ENCODE measurements at places on chromosomes 5 and 9.

GRCh38 chr5:31453522-31453921 lies 78.4 kb downstream of the DROSHA start:
- DNase-seq = no peak

GRCh38 chr9:110187126-110187525 lies 20.8 kb downstream of the C9orf152 start:
- no peak for DNase-seq

DNA sequence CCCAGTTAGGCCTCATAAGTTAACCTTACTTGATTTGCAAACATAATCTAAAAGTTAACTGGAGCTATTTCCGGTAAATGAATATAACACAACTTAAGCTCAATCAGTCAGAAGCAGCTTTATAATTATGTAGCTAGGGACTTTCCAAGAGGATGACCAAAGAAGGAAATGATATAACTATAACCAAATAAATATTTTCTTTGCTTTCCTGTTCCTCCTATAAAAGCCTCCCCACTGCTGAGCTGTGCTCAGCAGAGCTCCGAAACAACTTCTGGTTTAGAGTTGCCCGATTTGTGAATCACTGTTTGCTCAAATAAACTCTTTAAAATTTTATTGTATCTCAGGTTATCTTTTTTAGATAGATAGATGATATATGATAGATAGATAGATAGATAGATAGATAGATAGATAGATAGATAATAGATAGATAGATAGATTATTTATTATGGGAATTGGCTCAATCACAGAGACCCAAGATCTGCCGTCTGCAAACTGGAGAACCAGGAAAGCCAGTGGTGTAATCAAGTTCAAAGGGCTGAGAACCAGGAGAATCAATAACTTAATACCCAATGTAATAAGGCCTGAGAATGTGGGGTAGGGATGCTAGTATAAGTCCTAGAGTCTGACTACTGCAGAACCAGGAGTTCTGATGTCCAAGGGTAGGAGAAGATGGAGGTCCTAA lies 19.3 kb upstream of the TMEM161B start:
- DNase-seq = no peak

GRCh38 chr5:169653091-169653490 lies 16.0 kb downstream of the DOCK2 start:
- DNase-seq = no peak

DNA sequence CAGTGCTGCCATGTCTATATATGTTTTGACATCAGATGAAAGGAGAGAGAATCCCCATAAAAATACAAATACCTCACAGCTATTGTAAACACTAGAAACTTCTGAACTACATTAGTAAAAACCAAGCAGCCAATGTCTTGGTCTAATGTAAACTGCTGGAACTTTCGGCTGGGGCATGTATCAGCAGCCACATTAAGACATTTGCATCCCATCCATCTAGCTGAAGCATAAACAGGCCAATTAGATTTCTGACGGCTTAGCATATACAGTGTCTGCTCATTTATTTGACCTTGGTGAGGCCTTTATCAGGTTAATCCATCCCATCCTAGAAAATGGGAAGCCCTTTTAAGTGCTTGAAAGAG lies 65.7 kb downstream of the PTCH1 start:
- DNase-seq = no peak

DNA sequence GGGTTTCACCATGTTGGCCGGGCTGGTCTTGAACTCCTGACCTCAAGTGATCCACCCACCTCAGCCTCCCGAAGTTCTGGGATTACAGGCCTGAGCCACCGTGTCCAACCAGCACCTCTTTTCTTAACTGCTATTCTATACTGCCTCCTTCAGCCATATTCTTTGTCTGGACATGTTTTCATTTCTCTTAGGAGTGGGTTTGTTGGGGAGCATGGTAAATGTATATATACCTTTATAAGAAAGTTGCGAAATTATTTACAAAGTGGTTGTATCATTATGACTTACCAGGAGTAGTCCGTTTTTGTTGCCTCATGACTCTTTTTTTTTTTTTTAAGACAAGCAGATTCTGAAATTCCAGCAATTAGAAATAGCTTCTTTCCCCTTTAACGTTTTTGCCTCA lies 38.7 kb downstream of the CDC42SE2 start:
- DNase-seq = no peak

- peak; percentile 96 for DNase-seq
Observed at GRCh38 chr9:129840034-129840433, 4.8 kb downstream of the USP20 start.

DNA sequence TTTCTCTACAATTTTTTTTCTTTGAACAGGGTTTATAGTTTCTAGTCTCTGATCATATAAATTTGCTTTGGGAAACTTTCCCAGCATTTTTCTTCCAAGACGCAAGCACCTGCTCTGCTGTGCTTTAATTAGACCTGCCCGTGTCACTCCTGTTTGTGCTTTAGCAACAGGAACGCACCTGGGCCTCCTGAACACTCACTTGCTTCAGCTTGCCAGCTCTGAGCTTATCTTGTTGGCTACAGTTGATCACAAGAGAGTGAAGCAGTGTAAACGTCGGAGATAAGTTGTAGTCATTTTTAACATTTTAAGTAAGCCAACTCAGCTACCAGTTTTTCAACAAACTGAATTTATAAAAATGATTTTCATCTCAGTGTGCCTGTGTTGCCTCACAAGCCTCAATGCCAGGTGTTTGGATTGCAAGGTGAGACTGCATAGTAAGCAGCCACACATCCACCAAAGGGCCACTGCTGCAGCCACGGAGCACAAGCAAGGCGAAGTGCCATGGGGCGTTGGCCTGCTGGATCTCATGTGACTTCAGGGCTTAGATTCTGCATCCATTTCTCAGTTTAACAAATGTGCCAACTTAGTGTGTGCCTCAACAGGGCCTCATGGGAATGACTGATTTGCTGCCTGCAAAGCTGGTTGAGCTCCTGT lies 166.9 kb downstream of the TRIO start:
- DNase-seq = no peak

- DNase-seq = no peak
Observed at GRCh38 chr5:120789918-120790317, 325.8 kb downstream of the PRR16 start.

- DNase-seq = no peak
Observed at GRCh38 chr5:176187276-176188062, 50.8 kb upstream of the SIMC1 start.

GRCh38 chr5:176740702-176741496 lies 69.5 kb upstream of the UNC5A start:
- no peak for DNase-seq

DNA sequence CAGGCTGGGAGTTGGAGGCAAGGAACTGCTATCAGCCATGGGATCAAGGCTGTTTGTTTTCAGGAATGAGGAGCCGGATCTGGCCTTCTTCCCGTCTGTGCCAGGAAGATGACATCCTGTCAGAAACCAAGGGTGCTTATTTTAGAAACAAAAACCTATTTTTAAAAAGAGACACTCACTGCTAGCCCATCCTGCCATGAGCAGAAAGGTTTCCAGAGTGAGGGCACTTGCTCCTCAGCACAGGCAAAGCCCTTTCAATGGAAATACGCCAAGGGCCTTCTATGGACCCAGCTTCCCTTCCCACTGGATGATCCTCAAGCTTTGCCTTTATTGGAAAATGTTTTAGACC lies 132.6 kb upstream of the FSTL4 start:
- no peak for DNase-seq

GRCh38 chr9:19149230-19149629 lies 21.9 kb upstream of the PLIN2 start:
- DNase-seq = no peak

DNA sequence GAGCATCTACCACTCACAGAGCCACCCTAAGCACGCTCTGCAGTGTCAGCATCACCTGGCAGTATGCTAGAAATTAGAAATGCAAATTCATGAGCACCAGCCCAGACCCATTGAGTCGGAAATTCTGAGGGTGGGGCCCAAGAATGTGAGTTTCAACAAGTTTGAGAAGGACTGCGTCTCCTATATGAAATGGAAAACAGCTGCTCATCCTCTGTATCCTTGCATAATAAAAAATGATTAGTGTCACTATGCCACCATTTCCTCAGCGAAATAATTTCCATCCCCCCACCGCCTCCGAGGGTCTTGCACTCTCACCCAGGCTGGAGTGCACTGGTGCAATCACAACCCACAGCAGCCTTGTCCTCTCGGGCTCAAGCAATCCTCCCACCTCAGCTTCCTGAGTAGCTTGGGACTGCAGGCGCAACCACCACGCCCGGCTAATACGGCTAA lies 1.3 kb upstream of the IQGAP2 start:
- no peak for DNase-seq

DNA sequence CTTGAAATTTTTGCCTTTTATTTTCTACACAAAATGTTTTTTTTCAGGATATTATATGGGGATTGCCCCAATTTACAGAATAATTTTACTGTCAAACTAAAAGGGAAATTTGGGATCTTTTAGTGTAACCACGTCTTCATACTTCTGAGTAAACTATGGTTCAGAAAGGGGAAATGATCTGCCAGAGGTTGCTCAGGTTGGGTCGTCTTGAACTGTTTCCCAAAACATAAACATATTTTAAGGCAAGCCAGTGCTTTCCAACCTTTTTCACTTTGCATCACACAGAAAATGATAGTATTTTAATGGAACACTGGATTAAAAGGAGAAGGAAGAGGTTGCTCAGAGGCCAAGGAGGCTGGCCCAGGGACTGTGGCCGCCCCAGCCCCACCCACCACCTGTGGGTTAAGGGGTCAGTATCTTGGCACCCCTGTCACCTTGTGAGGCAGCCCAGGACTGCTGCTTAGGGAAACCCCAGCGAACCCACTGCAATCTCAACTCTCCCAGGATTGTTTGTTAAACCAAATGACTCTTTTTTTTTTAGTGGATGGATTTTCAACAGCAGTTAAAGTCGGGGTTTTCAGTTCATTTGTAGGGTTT lies 142.7 kb upstream of the DHFR start:
- DNase-seq = no peak

- DNase-seq = no peak
Observed at GRCh38 chr5:98042961-98043360, 730.5 kb upstream of the RGMB start.

- DNase-seq = no peak
Observed at GRCh38 chr5:37071901-37072581, 177.1 kb downstream of the CPLANE1 start.

DNA sequence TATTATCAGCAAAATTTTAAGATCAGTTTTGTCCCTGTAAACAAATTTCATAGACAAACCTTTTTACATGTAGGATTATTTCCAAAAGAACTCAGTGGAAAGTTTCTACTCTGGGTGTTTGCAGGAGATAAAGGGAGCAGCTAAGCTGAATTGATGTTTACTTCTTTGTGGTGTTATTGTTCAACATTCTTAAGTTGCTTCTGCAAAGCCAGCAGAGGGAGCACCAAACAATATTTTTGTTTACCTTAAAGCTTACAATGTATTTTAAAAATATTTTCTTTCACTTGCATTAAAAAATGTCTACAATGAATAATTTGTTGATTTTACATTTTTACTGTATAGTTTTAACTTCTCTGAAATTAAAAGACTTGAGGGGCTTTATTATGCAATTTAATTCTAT lies 135.4 kb downstream of the ATG10 start:
- no peak for DNase-seq

DNA sequence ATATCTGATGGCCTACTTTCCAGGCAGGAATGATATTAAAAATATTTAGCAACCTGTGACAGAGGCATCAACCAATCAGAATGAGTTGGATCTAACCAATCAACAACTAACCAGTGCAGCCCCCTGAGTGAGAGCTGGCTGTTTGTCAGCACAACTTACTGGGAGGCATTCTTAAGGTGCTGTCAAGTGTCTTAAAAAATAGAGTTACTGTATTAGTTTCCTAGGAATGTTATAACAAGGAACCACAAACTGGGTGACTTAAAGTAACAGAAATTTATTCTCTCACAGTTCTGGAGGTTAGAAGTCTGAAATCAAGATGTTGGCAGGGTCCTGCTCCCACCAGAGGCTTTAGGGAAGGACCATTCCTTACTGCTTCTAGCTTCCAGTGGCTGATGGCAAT lies 85.2 kb downstream of the ATG10 start:
- no peak for DNase-seq

DNA sequence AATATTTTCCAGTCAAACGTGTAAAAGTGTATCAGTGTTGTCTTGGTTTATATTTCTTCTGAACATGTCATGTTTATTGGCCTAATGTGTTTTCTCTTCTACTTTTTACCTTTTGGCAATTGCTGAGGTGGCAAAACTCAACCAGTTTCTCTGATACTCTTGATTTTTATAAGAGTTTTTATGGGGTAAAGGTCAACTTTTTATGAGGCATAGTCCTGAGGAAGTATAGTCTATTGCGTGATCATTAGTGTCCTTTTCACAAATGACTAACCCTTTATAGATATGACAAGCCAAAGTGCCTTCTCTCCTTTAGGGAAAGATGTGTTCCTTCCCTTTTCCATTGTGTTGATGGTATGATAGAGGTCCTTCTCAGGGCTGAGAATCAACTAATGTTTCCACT lies 32.9 kb downstream of the OCLN start:
- DNase-seq = no peak

GRCh38 chr9:92164490-92164889 lies 49.3 kb upstream of the SPTLC1 start:
- DNase-seq = no peak

DNA sequence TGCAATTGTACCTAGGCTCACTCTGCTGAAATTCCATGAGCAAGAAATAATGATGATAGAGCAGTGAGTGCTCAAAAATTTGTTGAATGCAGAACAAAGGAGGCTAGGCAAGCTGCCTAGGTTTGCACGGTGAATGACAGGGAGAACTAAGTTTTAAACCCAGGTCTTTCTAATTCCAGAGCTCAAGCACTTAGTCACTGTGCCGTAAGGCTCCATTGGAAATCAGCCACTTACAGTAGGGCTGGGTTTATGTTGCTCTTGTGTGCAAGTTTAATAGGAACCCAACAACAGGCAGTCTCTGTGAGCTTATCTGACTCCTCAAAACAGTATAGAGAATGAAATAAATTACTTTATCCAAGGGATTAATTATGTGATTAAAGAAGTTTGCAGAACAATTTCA lies 147.0 kb downstream of the CSNK1G3 start:
- DNase-seq = no peak

- no peak for DNase-seq
Observed at GRCh38 chr9:91177081-91177480, 184.6 kb downstream of the AUH start.

DNA sequence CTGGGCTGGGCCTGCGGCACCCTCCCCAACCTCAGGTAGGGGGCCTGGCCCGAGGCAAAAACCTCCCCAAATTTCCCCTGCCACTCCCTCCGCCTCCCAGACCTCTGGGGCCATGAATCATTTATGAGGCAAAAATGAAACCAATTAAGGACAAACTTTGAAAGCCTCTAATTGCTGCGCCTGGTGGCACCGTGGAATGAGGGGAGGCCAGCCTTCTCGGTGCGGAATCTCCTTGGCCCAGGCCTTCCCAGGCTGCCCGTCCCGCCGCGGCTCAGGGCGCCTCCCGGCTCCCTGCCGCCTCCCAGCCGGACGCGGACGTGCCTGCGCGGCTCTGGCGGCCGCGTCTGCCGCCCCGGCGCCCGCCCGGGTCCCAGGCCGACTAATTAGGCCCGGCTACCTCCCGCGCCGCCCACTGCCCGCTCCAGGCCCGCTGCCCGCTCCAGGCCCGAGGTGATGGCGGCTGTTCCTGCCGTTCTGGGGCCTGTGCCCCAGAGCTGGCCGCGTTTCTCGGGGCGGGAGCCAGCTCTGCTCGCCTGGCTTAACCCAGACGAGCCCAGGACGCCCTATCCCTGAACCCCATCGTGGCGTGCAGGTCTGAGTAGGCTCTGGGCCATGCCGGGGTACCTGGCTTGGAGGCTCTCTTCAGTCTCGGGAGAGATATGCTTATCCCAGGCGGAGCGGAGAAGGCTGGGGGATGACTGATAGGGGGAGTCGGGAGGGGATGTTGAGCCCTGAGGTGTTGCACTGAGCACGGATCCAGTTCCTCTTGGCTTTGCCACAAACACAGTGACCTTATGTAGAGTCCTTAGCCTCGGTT lies 20.1 kb downstream of the CXXC5 start:
- no peak for DNase-seq

GRCh38 chr5:138082033-138082432 lies 1.8 kb upstream of the WNT8A start:
- DNase-seq = no peak

All from NCI-H2081 (cell line).